ENCODE measurements at places on chromosomes 4 and X.

- no peak for DNase-seq
Measured at GRCh38 chr4:52968691-52969090, 106.6 kb downstream of the RASL11B start.

DNA sequence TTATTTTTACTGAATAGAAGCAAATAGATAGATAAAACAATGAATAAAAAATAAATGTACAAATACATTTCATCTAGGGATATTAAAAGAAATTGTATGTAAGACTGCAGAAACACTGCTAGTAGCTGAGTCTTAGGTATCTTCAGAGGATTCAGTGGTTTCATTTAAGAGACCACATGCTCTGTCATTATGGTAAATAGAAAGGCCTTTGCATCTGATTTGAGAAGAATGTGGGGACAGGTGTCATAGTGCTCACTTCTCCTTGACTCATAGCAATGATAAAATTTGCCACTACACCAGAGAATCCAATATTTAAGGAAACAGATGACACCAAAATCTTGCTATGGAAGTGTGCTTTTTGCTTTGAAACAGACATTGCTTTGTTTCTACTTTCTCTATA is 59.8 kb upstream of the PPP1R2C start:
- DNase-seq = no peak

DNA sequence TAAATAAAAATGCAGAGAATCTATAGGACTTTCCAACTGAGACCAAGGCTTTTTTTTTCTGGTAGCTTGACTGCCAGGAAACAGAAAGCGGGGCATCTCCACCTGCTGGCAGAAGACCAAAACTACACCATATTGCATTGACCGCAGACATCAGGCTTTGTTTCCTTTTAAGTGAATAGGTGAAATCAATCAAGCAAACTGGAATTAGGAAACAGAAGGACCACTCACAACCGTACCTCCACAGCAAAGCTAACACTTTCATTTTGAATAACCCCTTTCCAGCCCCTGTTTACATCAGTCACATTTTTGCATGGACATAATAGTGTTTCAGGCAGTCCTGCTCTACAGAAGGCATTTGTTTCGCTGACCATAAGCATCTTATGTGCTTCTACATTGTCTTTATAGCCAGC is 218.2 kb downstream of the IDS start:
- peak; percentile 46 for DNase-seq

DNA sequence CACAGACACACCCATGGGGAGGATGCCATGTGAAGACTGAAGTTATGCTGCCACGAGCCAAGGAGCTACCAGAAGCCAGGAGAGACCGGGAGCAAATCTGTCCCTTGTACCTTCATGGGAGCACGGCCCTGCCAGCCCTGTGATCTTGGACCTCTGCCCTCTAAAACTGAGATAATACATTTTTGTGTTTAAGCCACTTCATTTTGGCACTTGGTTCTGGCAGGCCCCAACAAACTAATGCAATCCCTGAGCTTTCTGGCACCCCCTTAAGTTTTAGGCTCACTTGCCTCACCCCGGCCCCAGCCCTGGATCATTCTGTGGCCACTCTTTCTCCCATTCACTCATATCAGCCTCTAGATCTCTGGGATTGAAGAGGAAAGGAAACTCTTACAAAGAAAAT is 35.4 kb downstream of the SEL1L3 start:
- no peak for DNase-seq

DNA sequence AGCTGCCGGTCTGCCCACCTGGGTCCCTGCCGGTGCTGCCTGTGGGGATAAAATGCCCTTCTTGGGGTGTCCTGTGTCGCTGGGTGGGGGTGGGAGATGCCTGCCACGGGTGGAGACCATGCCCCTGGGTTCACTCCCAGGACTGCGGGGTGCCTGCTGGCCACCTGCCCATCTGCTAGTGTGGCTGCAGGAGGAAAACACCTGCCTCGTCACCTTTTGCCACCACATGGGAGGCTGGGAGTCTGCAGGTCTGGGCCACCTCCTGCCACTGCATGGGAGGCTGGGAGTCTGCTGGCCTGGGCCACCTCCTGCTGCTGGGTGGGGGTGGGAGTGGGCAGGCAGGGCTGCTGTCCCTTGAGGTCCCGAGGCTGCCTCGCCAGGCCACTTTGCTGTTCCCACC is 58.8 kb upstream of the AFAP1 start:
- DNase-seq = no peak

DNA sequence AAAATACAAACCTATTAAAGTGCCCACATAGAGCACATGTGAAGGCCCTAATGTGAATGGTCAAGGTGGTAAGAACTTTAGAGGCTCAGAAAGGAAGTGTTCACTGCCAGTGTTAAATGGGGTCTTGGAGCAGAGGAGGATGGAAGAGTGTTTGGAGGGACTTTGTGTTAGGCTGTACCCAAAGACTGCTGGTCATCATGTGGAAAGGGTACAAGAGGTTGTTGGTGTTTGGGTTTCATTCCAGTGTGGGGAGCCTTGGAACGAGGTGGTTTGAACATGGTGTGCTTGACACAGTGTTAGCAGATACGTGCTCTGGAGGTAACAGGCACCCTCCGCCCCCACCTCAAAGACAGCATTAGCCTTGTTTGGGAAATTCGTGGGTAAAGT is 73.1 kb downstream of the RAPGEF2 start:
- DNase-seq = no peak

- DNase-seq = no peak
Measured at GRCh38 chr4:174204164-174204831, 79.2 kb downstream of the FBXO8 start.

GRCh38 chrX:41553688-41554087 is 106.5 kb downstream of the NYX start:
- DNase-seq = no peak

- DNase-seq = peak; percentile 69
Measured at GRCh38 chrX:21725496-21725895, 32.4 kb downstream of the SMPX start.

- no peak for DNase-seq
Measured at GRCh38 chr4:106494066-106494465, 125.5 kb upstream of the GIMD1 start.

- no peak for DNase-seq
Measured at GRCh38 chr4:148068065-148068911, 336.4 kb downstream of the ARHGAP10 start.

DNA sequence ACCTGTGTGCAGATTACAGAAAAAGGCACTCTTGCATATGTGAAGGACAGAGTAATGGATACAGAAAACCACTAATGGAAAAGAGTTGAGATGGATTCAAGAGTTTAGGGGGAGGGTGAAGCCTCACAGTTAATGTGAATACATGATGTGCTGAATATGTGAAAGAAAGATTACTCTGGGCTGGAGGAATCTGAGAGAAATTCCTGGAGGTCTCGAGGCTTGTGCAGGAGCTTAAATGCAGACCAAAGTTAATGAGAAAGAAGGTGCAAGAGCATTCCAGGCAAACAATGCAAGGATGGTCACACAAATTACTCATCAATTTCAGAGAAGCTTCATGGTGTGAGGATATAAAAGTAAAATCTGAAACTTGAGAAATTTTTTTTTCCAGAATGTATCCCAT is 768.8 kb downstream of the STPG2 start:
- no peak for DNase-seq

GRCh38 chrX:129019412-129019811 is 503.9 kb downstream of the SMARCA1 start:
- DNase-seq = no peak

DNA sequence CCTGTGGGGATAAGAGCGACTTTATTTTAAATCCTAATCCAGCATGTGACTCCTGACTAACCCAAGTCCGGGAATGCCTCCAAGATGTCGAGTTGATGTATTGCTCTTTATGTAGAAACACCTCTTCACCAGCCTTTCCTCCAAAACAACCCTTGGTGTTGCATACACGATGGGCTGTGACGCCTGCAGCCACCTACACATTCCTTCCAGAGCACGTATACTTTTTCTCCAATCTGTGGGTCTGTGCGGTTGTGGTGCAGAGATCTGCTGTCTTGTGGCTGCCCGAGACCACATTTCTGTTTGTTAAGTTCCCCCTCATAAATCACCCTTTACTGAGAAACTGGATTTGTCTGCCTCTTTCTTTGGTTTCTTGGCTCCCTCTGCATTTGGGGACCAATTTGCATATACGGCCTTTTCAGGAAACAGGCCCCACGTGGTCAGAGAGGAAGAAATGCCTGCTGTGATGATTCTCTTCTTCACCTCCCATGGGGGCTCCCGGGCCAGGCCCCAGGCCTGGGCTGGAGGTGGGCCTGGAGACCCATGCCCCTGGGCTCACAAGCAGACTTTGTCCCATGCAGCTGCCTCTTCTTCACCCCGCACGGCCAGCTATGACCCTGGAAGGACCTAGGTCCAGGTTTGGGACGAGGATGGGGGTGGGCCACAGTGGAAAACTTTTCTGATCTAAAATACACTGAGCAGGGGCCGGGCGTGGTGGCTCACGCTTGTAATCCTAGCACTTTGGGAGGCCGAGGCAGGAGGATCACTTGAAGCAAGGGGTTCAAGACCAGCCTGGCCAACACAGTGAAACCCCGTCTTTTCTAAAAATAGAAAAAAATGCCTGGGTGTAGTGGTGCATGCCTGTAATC is 21.4 kb upstream of the AFAP1 start:
- peak; percentile 78 for DNase-seq

DNA sequence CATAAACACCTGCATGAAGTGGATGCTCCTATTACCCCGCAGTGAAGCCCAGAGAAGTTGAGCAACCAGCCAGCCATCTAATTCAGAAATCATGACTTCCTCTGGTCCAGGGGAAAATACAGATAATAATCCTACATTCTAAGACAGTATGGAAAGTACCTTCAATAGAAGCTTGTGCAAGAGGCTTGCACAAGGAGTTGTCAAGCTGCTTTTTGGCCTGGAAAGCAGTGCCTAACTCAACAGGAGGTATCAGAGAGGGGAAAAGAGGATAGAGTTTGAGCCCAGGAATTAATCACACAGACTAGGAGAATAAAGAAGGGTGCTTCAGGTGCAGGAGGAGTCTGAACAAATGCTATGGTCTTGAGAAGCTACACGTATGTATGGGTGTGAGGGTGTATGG is 26.7 kb downstream of the TMEM192 start:
- DNase-seq = no peak

GRCh38 chr4:7461230-7461629 is 26.5 kb upstream of the PSAPL1 start:
- no peak for DNase-seq

- no peak for DNase-seq
Measured at GRCh38 chr4:47567511-47567910, 82.4 kb downstream of the ATP10D start.

DNA sequence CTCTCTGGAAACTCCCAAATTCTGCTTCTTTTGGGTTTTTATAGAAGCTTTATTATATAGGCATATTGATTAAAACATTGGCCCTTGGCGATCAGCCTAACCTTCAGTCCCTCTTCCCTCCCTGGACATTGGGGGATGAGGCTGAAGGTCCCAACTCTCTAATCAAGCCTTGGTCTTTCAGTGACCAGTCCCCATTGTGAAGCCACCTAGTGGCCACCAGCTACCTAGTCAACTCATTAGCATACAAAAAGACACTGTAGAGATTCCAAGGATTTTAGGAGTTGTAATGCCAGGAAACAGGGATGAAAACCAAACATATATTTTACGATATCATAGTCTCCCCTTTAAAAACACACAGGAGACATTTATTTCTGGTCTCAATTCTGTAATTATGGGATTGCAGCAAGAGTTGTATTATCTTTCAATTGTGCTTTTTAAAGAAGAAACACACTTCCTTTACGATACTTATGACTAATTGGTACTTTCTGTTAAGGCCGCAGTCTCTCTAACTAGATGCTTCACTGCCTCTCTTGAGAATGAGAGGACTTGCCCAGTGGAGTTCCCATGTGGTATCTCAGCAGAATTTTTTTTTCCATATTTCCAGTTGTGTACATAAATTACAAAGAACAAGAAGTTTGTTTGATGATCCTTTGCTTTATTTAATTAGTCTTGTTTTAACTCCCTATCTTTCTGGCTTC is 58.2 kb downstream of the WDR17 start:
- DNase-seq = no peak

DNA sequence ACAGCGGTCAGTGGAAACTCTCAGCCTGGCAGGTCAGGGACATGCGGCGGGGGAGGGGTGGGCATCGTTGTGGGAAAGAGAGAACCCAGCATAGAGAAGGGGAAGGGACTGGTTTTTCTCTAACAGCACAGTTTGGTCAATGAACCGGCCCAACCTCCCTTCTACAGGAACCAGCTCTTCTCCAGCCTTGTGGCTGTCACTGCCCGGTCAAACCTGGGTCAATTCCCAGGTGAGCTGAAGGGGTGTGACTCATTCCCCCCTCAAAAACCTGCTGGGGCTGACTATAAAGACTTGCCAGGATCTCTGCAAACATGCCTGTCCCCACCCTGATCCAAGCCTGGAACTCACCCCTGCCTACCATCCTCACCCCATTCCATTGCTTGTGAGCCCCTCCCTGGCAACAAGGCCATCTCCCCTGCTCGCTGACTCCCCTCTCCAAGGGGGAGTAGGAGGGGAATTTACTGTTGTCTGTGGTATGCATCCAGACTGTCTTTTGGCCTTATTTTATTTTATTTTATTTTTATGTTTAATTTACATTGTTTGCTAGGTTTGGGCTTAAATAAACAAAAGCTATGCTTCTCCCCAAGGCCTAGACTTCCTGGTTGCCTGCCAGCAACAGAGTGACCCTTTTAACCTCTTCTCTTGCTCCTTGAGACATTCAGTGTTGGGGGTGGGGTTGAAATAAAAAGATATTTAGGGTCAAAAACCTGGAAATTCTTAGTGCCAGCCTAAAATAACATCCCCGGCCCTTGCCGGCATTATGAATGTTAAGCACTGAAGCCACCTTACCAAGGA is 49.6 kb downstream of the TSC22D3 start:
- peak; percentile 47 for DNase-seq

GRCh38 chr4:15569746-15570145 is 85.4 kb downstream of the FBXL5 start:
- DNase-seq = no peak

- no peak for DNase-seq
Measured at GRCh38 chr4:184402239-184402638, 72.1 kb downstream of the IRF2 start.

DNA sequence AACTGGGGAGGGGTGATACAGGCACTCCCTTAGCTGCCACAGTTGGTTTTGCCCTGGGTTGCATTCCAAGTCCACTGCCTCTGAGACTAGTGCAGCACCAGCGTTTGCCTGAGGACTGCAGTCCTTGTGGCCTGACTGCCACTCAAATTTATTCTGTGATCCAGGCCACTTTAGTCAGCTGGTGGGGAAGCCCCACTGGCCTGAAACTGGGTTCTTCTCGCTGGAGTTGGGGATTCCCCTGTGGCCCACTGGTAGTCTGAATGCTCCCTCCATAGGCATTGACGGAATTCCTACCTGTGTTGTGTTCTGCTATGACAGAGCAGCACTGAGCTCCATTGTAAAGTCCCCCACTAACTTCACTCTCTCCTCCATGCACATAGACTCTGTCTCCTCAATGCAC is 63.8 kb downstream of the PTPN13 start:
- DNase-seq = no peak

- DNase-seq = no peak
Measured at GRCh38 chr4:16168710-16169388, 57.4 kb downstream of the TAPT1 start.

DNA sequence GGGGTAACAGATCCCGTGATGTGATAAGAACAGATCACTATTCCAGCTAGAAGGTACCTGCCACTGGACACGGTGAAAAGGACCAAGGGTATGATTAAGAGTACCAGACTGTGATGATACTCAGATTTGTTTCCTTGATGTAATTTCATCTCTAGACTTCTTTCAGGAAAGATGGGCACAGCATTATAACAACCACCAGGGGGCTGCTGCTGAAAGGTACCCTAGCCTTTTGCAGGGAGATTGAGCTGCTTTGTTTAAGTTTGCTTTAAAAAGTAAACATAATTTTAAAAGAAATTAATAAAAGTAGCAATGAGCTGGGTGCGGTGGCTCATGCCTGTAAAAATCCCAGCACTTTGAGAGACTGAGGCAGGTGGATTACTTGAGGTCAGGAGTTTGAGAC is 145.4 kb downstream of the EMCN start:
- DNase-seq = no peak

All from lung (tissue), 17 donors.